Right lung (tissue), 10 donors: ENCODE measurements at places on chromosomes 11 and 22. TPM values are rescaled to one million over a fixed set of nuclear protein-coding genes. Genes with fewer than 3 reads are reported as not detected.

MPPED2 gene
- polyA plus RNA-seq: 4.5 TPM

SMC1B gene
- polyA plus RNA-seq: 0.37 TPM

MLC1 gene
- polyA plus RNA-seq: 2.1 TPM

RIMBP3B gene
- polyA plus RNA-seq: not detected

DUSP8 gene
- 0.99 TPM for polyA plus RNA-seq

C22orf15 gene
- 3.7 TPM for polyA plus RNA-seq

NUP98 gene
- polyA plus RNA-seq: 65.5 TPM

GAL3ST1 gene
- 7.2 TPM for polyA plus RNA-seq

HIC2 gene
- 8.4 TPM for polyA plus RNA-seq

CRYBB2 gene
- 1.1 TPM for polyA plus RNA-seq

OR51B4 gene
- polyA plus RNA-seq: 0.18 TPM

KRTAP5-8 gene
- not detected for polyA plus RNA-seq

ST14 gene
- 35.1 TPM for polyA plus RNA-seq

CABP7 gene
- 0.21 TPM for polyA plus RNA-seq

VPS51 gene
- polyA plus RNA-seq: 88.7 TPM

ABTB2 gene
- polyA plus RNA-seq: 3.9 TPM

CRYBA4 gene
- polyA plus RNA-seq: 0.45 TPM

RBX1 gene
- polyA plus RNA-seq: 72.2 TPM

CLDN5 gene
- 41.8 TPM for polyA plus RNA-seq

SPINDOC gene
- polyA plus RNA-seq: 37.0 TPM

SCGB1A1 gene
- polyA plus RNA-seq: 59.5 TPM

ACTN3 gene
- polyA plus RNA-seq: not detected

TRIM49C gene
- not detected for polyA plus RNA-seq

CARD16 gene
- polyA plus RNA-seq: 24.2 TPM

OR56A1 gene
- not detected for polyA plus RNA-seq
